ENCODE measurements at places on chromosomes 2 and 18.

- no peak for DNase-seq
Measured at GRCh38 chr2:103119352-103119751, 357.5 kb downstream of the TMEM182 start.

GRCh38 chr2:149028377-149028776 is 10.1 kb upstream of the LYPD6B start:
- no peak for DNase-seq

DNA sequence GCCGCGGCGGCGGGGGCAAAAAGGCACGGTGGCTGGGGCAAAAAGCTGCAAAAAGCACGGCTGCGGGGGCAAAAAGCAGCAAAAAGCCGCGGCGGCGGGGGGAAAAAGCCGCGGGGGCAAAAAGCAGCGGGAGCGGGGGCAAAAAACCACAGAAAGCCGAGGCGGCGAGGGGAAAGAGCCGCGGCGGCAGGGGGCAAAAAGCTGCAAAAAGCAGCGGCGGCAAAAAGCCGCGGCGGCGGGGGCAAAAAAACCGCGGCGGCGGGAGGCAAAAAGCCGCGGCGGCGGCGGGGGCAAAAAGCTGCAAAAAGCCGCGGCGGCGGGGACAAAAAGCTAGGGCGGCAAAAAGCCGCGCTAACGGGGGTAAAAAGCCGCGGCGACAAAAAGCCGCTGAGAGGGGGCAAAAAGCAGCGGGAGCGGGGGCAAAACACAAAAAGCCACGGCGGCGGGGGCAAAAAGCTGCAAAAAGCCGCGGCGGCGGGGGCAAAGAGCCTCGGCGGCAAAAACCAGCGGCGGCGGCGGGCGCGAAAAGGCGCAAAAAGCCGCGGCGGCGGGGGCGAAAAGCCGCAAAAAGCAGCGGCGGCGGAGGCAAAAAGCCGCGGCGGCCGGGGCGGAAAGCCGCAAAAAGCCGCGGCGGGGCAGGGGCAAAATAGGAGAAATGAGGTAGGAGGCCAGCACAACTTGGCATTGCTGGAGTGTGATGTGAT is 123.4 kb downstream of the ANKRD30BL start:
- DNase-seq = peak; percentile 3

DNA sequence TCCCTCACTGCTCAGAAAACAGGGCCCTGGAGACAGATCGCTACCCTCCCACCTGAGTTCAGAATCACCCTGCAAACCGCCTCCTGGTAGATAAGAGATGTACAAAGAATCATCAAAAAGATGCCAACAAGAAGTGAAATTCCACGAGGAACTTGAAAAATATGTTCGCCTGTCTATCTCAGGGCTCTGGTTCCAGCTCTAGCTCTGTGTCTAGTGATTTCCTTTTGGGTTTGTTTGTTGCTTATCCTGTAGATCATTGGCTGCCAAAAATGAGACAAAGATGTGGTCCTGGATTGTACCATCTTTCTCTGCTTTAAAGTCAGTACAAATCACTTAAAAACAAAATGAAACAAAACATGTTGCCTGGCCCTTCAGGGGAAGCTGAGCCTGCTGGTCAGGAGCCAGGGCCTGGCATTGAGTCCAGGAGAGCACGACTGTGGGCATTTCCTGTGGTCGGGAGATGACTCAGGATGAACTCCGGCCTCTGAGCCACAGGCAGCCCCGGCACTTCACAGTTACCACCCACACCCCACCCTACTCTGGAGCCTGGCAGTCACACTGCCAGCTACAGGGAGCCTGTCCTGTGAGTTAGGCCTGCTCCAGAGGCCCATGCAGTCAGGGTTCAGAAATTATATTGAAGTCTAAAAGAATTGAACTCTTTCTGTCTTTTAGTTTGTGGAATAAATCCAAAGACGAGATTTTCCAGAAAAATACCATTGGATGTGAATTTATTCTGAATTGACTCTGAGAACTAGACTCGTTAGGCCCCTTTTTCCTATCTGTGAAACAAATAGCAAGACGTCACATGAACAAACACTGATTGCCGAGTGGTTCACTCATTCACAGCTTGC is 8.0 kb upstream of the ITGB6 start:
- peak; percentile 92 for DNase-seq

DNA sequence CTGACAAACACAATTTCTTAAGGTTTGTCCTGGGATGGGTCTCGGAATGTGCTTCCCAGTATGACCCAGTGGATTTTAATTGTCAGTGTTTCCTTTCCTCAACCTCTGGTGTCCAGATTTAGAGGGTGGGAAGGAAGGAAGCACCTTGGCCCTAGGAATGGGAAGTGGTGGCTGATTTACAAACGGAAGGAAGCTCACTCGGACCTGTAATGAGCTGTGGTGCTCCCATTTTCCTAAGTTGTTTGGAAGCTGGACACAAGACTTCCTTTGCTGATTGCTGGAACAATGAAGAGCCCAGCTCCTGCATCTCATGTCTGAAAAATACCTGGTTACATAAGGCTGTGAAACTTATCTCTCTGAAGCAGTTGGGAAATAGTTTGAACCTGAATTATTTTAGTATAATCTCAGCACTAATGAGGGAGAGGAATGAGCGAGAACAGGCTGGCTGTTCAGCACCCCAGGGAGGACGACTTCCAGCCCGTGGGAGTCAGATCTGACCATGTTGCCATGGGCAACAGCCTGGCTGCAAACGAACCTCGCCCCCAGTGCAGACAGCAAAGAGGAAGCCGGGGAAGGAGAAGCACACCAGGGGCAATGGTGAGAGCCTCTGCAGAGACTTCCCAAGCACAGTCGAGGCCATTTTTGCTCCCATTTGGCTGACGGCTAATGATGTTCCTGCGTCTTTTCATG is 74.4 kb upstream of the ASB18 start:
- DNase-seq = peak; percentile 41

DNA sequence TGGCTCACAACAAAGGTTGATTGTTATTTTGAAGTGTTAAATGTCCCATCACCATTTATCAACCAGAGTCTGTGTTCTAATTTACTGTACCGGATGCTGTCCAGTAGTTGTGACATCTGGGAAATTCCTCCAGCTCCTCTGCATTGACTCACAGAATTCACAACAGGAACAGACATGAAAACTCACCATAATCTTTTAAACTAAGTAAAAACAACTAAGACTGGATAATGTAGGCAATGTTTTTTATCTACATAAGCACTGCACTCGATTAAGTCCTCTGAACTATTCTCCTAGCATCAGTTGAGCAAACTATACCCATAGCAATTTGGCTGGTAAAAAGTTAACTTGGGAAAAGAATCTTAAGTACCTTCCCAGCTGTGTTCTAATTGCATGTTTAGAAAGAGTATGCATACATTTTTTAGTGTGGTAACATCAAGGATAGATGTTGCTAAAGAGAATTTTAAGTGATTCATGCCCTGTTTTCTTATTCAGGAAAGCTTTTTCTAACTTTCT is 42.9 kb upstream of the MYO1B start:
- peak; percentile 70 for DNase-seq

DNA sequence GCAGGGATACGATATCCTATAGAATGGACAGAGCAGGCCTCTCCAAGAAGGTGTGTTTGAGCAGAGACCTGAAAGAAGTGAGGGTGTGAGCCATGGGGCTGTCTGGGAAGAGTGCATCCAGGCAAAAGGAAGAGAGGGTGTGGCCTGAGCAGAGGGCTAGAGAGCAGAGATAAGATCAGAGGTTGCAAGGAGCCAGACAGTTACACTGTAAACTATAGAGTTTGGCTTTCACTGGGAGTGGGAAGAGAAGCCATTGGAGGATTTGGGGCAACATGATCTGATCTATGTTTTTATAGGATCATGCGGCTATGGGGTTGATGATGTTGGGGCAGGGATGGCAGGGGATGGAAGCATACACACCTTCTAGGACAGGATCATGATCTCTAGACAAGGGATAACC is 124.1 kb upstream of the MAP3K20 start:
- no peak for DNase-seq

All from AG20443 (cell line).